ENCODE measurements at places on chromosomes 16 and 17. TPM values are rescaled to one million over a fixed set of nuclear protein-coding genes. Genes with fewer than 3 reads are reported as not detected.

The SHCBP1 gene
- total RNA-seq = 4.4 TPM

The RASL10B gene
- 0.26 TPM for total RNA-seq

The CKLF gene
- 66.7 TPM for total RNA-seq

The PIRT gene
- total RNA-seq = not detected

The TSPOAP1 gene
- 0.09 TPM for total RNA-seq

The CAMTA2 gene
- total RNA-seq = 3.9 TPM

The FBXO47 gene
- total RNA-seq = under 0.01 TPM

The SKAP1 gene
- not detected for total RNA-seq

The MT4 gene
- total RNA-seq = not detected

The SULT1A2 gene
- not detected for total RNA-seq

The CBX2 gene
- 3.3 TPM for total RNA-seq

The GPATCH8 gene
- total RNA-seq = 10.9 TPM

The TBC1D3E gene
- not detected for total RNA-seq

The TPSAB1 gene
- total RNA-seq = 0.09 TPM

The AMDHD2 gene
- 37.8 TPM for total RNA-seq

The MT3 gene
- not detected for total RNA-seq

The CRHR1 gene
- not detected for total RNA-seq

The C17orf75 gene
- 23.8 TPM for total RNA-seq

The MYO15A gene
- total RNA-seq = 0.17 TPM

All from dermis lymphatic vessel endothelial cell (primary cell).